ENCODE measurements at places on chromosomes 12 and 14.

- DNase-seq = no peak
Observed at GRCh38 chr12:89225401-89225800, 126.9 kb downstream of the DUSP6 start.

DNA sequence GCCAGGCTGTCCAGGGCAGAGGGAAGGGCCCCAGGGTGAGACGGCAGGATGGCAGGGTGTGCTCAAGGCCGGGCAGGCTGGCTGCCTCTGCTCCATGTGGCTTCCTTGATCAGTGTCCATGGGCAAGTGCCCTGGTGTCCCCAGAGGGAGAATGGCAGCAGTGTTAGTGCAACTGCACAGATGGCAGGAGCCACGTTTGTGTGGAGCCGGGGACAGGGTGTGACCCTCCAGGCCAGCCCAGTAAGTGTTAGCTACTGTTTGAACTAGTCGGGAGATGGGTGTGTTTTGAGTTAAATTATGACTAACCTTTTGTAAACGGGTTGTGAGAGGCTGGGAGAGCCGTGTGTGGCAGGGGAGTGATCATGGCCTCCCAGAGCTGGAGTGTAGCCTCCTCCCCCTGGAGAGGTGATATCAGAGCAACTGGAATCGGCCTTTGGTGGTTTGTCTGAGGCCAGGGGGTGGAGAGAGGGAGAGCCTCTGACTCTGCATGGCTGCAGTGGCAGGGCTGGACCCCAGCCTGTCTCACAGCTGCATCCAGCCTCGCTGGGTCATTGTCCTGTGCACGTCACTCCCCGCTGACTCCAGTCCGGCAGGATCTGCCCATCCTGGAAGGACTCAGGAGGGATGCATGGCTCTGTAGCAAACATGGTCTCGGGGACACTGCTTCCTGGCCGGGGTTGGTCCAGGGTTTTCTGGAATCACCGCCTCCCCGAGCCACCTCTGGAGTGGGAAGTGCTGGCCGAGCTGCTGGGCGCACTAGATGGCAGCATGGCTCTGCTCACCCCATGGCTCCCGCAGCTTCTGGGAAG lies 27.8 kb downstream of the AACS start:
- DNase-seq = peak; percentile 39

GRCh38 chr12:122064025-122064777 lies 14.4 kb upstream of the MLXIP start:
- peak; percentile 93 for DNase-seq

GRCh38 chr14:71594821-71595220 lies 337.4 kb upstream of the RGS6 start:
- DNase-seq = no peak

GRCh38 chr12:122965321-122965751 lies 927 bp downstream of the ABCB9 start:
- no peak for DNase-seq

DNA sequence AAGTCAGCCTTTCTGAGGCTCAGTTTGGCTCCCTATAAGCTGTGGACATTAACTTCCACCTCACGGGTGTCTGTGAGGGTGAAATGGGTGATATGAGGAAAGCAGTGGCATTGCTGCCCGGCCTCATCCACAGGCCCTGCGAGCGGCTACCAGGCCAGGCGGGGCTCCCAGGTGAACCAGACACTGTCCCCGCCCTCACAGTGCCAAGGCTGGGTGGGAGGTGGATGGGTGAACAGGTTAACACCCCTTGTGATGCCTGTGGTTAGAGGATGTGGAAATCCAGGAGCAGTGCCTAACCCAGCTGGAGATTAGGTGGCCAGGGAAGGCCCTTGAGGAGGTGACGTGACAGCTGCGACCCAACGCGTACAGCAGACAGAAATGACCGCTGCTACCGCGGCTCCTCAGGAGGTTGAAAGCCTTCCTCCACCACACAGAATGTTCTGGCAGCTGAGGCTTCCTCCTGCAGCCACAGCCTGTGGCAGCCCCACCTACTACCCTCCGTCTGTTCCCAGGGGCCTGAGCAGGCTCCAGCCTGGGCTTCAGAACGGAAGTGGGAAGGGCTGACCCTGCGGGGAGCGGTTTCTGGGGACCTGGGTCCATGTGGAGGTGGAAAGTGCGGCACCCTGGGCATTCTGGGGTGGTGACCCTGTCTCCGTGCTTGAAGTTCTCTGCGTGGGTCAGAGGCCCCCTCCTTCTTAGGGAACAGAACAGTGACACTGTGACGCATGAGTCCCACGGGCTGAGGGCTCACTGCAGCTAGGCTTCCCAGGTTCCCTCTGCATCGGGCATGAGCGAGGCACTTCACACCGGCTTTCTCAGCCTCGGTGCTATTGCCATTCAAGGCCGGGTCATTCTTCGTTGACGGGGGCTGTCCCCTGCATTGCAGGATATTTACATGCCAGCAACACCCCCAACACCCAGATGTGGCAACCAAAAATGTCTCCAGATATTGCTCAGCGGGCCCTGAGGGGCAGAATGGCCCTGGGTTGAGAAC lies 9.7 kb downstream of the MMAB start:
- DNase-seq = no peak

DNA sequence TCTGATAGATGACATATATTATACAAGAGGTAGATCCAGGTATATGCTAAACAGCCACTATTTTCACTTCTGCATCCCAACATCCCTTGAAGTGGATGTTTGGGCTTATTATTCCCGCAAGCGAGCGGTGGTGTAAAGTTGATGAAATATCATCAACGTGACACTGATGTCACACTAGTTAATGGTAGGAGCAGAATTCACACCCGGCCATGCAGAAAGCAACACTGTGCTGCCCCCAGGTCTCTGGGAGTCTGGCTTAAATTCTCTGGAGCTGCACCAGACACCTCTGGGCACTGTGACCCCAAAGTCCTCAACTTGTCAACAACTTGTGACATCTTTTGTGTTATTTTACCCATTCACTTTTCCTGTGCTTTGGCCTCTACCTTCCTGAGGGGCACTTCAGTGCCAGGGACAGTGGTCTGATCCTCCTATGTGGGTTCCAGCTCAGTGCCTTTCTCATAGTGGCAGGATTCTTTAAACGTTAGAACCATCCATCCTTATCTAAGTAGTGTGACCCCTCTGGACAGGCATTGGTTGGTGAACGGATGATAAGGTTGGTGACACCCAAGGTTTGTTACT lies 952 bp downstream of the DRAM1 start:
- no peak for DNase-seq

GRCh38 chr14:101364503-101365328 lies 196.6 kb upstream of the DIO3 start:
- no peak for DNase-seq

DNA sequence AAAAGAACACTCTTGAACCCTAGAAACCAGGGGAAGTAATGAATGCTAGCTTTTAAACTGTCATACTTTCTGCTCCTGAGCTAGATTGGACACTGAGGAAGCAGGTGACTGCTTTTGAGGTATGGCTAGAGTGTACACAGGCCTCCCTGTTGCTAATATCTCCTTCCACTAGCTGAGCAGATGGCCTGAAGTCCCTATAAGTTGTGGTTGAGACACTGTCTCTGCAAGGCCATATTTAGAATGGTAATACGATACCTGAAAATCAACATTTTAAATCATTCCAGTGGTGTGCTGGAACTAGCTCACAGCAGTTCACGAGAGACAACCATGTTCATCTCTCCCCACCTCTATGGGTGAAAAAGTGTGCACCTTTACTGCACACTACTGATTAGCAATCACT lies 46.4 kb upstream of the BMP4 start:
- no peak for DNase-seq

DNA sequence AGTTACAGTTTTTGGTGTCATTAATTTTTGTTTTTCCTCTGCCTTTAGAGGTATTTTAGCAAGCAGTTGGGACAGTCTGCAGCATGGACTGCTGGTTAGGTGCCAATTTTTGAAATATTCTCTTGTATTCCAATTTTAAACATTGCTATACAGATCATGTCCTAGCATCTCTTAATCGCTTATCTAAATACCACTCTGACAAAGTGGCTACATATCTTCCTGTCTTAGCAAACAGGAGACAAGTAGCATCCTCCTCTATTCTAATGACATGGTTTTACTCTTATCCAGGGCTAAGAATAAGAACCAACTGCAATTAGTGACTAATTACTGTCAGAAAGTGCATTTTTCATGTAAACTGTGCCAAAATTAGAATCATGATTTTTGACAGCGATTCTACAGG lies 117.8 kb upstream of the ATP2B1 start:
- DNase-seq = no peak

DNA sequence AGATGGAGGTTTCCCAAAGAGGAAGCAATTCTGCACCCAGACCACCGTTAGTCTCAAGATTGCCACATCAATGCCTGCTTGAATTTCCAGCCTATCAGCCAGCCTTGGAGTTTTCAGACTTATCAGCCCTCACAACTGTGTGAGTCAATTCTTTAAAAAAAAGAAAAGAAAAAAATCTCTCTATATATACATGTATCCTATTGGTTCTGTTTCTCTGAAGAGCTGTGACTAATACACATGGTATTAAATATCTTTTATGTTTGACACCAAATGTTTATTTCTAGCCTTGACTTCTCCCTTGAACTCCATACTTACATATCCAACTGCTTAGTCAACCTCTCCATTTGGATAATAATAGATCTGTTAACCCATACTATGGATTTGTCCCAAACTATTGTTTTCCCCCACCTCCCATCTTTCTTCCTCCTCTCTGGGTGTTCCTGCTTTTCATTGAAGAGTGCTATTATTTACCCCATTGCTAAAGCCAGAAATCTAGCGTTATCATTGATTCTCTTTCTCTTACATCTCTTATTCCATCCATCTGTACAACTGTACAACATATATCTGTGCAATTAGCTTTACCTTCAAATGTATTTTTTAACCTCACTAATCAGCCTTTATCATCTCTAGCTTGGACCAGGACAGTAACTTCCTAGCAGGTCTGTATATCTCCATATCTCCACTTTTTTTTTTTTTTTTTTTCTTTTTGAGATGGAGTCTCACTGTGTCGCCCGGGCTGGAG lies 22.7 kb upstream of the EID3 start:
- DNase-seq = no peak

DNA sequence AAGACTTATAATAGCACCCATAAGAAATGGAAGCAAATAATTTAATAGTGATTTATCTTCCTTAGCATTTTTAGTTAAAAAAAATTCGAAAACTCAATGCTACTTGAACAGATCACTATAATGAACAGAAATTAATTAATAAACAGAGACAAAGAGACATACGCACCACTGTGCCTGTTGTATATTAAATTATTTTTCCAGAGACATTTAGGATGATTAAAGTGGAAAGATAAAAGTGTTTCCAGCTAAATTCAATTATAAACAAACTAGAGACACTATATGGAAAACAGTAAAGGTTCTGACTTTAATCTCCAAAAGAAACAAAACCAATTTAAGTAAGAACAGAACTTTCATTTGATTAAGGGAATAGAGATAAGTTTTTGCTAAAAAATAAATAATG lies 3.4 kb downstream of the HIGD1C start:
- DNase-seq = no peak
